Stimulated activated CD8-positive, alpha-beta memory T cell treated with anti-CD3 and anti-CD28 coated beads, Interleukin-4, amount 100 ng/mL, for 4 hours (primary cell): ENCODE measurements at places on chromosomes 5 and 9.

DNA sequence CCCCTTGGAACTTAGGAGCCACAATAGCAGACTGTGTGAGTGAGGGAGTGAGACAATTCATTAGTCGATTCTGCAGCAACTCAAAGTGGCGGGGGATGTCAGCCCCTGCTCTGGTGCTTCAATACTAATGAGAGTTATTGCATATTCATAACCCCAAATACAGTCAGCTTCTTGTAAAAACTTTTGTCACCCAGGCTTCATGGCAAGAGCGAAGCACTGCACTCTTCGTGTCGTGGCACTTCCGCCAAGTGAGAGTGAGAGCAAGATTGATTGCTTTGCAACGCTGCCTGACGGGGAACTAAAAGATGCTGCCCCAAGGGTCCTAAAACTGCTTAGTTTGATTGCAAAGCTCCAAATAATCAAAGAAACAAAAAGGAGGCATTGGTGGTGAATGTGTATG lies 150.9 kb downstream of the NR2F1-AS1 start:
- no peak for DNase-seq

DNA sequence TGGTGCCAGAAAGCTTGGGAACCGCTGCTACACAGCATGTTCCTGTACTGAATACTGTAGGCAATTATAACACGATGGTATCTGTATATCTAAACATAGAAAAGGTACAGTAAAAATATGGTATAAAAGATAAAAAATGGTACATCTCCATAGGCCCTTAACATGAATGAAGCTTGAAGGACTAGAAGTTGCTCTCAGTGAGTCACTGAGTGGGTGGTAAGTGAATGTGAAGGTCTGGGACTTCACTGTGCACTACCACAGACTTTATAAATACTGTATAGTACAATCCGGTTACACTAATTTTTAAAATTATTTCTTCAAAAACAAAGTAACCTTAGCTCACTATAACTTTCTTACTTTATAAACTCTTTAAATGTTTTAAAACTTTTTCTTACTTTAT lies 819.9 kb upstream of the GRAMD2B start:
- DNase-seq, result no peak

GRCh38 chr5:1112596-1113331 lies 901 bp upstream of the SLC12A7 start:
- no peak for DNase-seq

DNA sequence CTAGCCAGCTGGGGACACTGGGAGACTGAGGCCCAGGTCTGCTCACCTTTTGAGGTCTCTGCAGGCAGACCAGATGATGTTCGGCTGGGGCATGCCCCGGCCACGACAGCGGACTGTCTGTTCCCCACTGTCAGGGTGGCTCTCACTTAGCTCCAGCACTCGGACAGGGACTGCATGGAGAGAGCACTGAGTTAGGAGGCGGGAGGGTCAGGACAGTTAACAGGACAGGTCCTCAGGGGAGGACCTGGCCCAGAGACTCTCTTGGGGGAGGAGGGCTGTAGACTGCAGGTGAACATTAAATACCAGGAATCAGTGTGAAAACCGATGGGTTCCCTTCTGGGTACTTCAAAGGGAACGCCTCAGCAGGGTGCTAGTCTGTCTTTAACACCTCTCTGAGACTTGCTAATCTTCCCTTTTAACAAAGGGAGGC lies 25.1 kb downstream of the PDGFRB start:
- no peak for DNase-seq

DNA sequence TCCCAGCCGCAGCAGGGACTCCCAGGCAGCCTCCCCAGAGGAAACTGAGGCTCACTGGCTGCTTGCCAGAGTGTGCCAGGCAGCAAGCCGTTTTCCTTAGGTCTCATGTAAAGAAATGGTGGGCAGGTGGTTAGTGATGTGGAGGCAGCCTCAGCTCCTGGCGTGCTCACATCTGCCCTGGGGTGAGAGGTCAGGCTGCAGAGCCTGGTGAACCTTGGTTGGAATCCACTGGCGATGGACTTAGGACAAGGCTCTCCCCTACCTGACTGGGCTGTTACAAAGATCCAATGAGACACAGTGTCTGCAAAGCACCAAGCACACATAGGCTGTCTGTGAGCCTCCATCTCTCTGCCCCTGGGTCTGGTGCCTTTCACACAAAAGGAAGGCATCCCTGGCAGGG lies 30.9 kb downstream of the LHX6 start:
- DNase-seq, result no peak

DNA sequence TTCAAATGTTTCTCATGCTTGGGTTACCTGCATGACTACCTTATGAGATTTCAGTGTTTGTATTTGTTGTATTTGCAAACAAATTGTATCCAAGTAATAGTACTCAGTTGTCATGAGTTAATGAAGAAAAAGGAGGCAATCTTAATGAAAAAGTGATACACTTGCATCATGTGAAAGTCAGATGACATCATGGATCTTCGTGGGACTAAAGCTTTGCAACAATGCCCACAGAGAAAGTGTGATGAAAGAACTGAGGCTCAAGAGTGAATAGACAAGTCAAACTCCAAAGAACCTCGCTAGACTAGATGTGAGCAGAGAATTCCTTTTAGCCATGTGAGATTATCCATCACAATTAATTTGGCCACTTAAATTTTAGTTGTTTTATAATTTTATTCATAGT lies 75.4 kb upstream of the ADRB2 start:
- DNase-seq, result no peak

GRCh38 chr9:23702311-23702922 lies 123.6 kb downstream of the ELAVL2 start:
- no peak for DNase-seq

DNA sequence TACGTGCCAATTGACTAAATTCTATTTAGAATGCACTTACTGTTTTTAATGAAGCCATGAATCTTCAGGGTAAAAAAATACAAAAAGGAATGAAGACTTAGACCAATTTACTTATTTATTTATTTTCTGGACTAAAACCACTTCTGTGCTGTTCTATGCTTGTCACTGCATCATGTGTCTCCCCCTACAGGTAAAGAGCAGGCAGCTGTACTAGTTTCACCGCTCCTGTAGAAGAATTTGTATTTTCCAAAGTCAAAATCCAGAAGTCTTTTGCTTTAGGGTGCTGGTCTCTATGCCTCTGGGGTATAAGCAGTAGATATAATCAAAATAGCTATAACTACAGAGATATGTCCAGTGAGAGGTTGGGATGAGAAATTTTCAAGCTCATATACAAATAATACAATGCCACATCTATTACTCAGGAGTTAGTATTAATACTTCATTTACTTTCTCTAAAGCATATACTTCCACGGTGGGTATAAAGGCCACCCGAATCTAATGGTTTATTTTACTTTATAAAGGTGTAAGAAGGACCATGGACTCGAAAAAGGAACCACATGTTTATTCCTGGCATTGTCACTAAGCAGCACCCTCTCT lies 591.5 kb downstream of the RAB3C start:
- no peak for DNase-seq

DNA sequence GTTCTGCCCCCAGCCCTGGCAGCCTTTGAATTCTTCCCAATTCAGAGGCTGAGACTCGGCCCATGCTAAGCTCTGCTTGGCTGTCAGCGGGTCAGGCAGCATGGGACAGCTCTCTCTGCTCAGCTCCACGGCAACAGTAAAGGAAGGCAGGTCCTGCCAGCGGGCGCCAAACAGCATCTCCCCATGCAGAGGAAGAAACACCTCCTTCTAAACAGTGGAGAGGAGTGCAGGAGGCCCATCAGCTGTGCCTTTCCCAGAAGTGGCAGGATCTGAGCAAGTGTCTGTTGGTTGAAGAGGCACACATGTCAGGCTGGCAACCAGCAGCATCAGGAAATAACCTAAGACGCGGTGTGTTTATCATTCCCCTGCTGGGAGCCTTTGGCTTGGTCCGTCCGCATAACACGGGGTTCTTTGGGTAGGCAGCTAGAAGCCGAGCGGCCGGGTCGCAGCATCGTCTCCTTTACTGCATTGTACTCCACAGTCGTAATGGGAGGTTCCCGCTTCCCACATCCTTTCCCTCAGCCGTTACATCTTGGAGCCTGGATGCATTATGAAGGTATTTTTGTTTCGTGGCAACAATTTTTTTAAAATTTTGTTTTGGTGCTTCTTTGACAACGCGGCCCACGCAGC lies 42.7 kb upstream of the NCS1 start:
- DNase-seq, result no peak

DNA sequence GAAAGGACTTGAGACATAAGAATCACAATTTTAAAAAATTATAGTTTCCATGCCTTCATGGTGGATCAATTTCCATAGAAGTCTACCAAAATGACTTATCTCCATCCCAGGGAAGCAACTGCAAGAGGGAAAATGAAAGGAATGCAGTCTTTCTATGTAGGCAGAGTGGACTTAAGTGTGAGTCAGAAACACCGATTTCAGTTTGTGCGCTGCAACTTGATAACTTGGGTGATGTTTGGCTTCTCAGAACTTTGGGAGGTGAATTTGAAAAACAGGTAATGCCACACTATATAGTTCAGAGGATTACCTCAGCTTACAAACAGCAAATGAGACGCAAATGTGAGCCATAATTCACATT lies 708 bp upstream of the CSNK1G3 start:
- no peak for DNase-seq

GRCh38 chr9:98793031-98793430 lies 3.3 kb downstream of the ANKS6 start:
- no peak for DNase-seq

DNA sequence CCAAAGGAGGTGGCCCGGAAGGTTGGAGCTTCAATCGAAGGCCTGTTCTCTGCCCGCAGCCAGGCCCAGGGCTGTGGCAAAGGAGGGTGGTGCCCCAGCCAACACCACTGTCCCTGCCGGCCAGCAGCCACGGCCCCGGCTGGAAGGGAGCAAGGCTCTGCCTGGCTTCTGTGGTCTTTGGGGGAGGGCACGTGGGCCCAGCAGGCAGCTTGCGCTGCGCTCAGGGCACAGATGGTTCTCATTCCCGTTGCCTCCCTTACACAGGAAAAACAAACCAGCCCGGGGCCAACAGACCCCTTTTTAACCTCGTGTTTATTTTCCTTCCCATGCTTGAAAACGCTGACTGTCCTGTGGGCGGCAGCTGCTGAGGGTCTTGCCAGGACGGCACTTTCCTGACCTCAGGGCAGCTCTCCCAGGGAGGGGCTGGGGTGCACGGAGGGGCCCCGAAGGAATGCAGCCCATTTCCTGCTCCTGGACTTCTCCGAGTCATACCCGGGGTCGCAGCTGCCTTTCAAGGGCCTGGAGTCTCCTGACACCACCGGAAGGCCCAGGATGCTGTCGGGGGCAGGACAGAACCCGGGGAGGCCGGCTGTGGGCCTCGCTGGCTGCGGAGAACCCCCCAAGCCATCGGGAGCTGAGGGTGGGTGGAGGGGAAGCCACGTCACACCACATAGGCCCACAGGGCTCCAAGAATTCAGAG lies 1.1 kb upstream of the GPSM1 start:
- no peak for DNase-seq

GRCh38 chr5:147481376-147481775 lies 28.5 kb downstream of the DPYSL3 start:
- DNase-seq, result no peak

DNA sequence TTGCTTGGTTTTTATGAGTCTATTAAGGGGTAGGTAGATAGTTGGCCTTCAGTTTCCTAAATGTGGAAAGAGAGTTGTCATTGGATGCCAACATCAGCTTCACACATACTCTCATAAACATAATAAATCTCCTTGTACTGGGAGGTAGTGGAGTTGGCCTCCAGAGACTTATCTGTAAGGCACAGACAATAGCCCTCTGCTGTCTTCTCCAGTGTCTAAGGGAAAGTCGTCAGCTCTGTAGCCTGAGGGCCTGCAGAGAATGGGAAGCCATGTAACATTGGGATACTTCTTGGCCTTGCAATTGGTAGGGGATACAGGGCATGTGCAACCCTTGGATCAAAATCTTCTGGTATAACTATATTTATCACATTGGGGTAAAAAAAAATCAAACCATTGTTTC lies 331.9 kb upstream of the KLF9 start:
- DNase-seq, result no peak

- DNase-seq, result peak; percentile 78
Observed at GRCh38 chr9:137236238-137236935, 4.7 kb upstream of the TUBB4B start.

DNA sequence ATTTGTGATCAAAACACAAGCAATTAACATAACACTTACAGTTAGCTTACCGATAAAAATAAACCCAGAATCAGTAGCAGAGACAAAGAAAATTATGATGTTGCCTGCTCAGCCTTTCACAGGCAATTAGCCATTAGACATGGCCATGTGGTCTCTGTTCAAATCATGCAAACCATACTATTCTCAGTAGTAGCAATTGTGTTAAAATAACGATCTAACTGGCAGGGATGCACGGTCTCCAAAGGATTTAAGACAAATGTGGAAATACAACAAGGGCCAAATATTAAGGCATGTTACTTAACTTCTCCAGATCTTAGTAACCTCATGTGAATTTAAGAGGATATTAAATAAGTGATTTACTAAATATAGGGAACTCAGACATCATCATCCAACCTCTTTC lies 59.5 kb downstream of the PTBP3 start:
- DNase-seq, result no peak

GRCh38 chr5:108521841-108522506 lies 140.1 kb upstream of the FBXL17 start:
- DNase-seq, result no peak

- no peak for DNase-seq
Observed at GRCh38 chr5:28014779-28015178, 976.4 kb upstream of the CDH9 start.

- no peak for DNase-seq
Observed at GRCh38 chr9:6133346-6134063, 82.1 kb upstream of the IL33 start.
